Gastrocnemius medialis (tissue), 4 donors: ENCODE measurements at places on chromosomes 4 and X. TPM values are rescaled to one million over a fixed set of nuclear protein-coding genes. Genes with fewer than 3 reads are reported as not detected.

GRCh38 chrX:108601276-108601675 lies 135.1 kb downstream of the IRS4 start:
- H3K27me3 ChIP-seq, result no peaks in the 10 kb centered on the region
- DNase-seq, result no peak
- H3K4me3 ChIP-seq, result no peak overlapping the region
- H3K36me3 ChIP-seq, result no peaks in the 10 kb centered on the region

The SLC9B1 gene
- not detected for total RNA-seq

The CT47B1 gene
- total RNA-seq, result not detected

The RIBC1 gene
- total RNA-seq, result 0.52 TPM

The JADE3 gene
- total RNA-seq, result 2.6 TPM
